ENCODE measurements at places on chromosomes 7 and 10. TPM values are rescaled to one million over a fixed set of nuclear protein-coding genes. Genes with fewer than 3 reads are reported as not detected.

C7orf33 gene
- total RNA-seq: not detected

AGMO gene
- not detected for total RNA-seq

ENTPD1 gene
- 3.7 TPM for total RNA-seq

TMEM248 gene
- total RNA-seq: 88.8 TPM
